ENCODE measurements at places on chromosomes 4 and X.

GRCh38 chr4:78361621-78362120 is 189.9 kb upstream of the ANXA3 start:
- no peak for DNase-seq

GRCh38 chrX:144253356-144253755 is 369.5 kb downstream of the UBE2NL start:
- DNase-seq, result no peak

DNA sequence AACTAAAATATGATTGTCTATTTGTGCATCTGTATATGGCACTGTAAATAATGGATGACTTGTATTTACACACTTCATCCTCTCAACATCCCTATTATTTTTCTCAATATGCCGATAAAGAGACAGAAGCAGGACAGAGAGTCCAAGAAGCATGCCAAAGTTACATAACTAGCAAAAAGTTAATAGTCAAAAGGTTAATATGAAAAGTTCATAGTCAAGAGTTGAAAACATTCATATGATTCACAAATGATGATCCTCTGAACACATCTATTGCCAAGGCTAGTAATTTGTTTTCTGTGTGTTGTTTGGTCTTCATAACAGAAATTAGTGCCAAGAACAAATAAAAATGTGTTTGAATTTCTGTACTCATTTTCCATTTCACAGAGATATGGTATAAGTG is 231.0 kb downstream of the ADAMTS3 start:
- DNase-seq, result no peak

- no peak for DNase-seq
Measured at GRCh38 chrX:9340598-9341290, 124.1 kb upstream of the TBL1X start.

- DNase-seq, result no peak
Measured at GRCh38 chrX:1700757-1701156, 85.9 kb downstream of the ASMT start.

DNA sequence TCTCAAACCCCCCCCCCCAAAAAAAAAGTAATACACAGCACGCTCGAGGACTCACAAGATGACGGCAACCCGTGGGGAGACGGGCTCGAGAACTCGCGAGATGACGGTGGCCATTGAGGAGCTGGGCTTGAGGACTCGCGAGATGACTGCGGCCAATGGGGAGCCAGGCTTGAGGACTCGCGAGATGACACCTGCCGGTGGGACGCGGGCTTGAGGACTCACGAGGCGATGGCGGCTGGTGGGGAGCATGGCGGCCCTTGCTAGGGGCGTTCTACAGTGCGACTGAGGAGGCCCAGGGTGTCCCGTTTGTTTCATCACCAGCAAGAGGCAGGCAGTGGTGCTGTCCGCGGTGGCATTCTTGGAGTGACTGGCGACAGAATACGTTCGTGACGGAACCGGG is 172.4 kb upstream of the MAGEB16 start:
- no peak for DNase-seq

DNA sequence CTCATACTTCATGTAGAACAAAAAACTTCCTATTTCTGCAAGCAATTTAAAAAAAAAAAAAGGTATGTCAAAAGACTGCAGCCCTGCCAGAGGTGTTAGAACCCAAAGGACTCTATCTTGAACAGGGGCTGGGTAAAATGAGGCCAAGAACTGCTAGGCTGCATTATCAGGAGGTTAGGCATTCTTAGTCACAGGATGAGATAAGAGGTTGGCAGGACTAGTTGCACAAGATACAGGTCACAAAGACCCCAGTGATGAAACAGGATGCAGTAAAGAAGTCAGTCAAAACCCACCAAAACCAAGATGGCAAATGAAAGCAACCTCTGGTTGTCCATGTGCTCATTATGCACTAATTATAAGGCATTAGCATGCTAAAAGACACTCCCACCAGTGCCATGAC is 104.1 kb downstream of the ANOS1 start:
- no peak for DNase-seq

DNA sequence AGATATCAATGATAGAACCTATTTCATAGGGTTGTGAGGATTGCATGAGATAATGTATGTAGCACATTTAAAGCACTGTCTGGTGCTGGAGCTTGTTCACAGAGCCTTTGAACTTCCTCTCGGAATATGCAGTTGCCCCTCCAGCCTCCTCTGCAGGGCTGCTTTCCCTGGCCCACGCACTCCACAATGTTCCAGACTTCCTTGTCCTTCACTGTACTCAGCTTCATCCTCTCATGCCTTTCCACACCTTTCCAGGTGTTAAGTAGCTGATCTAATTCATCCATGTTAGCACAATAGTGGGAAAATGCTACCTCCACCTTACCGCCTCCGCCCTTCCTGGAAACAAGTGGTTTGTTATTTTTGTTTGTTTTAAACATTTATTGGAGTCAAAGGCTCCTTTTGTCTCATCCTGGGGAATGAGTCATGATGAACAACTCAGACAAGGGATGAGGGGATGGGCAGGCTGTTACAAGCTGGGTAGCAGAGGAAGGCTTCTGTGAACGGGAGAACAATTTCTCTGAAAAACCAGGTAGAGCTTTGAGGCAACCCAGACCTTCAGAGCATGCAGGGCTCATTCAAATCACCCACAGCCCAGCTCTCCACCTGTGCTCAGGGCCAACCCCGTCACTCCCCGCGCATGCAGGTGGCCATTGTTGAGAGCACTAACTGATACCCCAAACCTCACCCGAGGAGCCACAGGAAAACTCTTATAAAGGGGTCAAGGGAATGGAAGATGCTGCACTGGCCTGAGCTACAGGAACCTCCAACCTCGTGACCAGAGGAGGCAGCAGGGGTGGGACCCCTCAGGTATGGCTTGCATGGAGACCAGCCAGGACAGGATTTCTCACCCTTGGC is 84.9 kb upstream of the TBL1X start:
- DNase-seq, result no peak

GRCh38 chrX:19194285-19195242 is 72.3 kb upstream of the ADGRG2 start:
- DNase-seq, result no peak

- no peak for DNase-seq
Measured at GRCh38 chr4:10696253-10696652, 11.7 kb upstream of the CLNK start.

- DNase-seq, result no peak
Measured at GRCh38 chr4:114659386-114660008, 60.9 kb downstream of the UGT8 start.

- no peak for DNase-seq
Measured at GRCh38 chr4:143531788-143532491, 18.4 kb downstream of the SMARCA5 start.

GRCh38 chrX:73765776-73766430 is 202.9 kb downstream of the CHIC1 start:
- no peak for DNase-seq

DNA sequence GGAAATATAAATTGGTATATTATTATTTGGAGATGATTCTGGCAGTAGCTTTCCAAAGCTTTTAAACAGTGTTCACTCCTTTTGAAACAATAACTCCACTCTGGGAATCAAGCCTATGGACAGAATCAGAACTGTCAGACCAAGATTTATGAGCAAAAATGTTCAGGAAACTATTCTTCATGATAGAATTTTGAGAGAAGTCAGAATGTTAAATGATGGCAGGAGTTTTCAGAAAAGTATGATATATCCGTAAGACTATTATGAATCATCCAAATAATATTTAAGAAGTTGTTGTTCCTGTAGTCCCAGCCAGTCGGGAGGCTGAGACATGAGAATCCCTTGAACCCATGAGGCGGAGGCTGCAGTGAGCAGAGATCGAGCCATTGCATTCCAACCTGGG is 50.5 kb upstream of the ADGRG2 start:
- DNase-seq, result no peak

GRCh38 chr4:112860830-112861690 is 188.4 kb upstream of the ANK2 start:
- no peak for DNase-seq

DNA sequence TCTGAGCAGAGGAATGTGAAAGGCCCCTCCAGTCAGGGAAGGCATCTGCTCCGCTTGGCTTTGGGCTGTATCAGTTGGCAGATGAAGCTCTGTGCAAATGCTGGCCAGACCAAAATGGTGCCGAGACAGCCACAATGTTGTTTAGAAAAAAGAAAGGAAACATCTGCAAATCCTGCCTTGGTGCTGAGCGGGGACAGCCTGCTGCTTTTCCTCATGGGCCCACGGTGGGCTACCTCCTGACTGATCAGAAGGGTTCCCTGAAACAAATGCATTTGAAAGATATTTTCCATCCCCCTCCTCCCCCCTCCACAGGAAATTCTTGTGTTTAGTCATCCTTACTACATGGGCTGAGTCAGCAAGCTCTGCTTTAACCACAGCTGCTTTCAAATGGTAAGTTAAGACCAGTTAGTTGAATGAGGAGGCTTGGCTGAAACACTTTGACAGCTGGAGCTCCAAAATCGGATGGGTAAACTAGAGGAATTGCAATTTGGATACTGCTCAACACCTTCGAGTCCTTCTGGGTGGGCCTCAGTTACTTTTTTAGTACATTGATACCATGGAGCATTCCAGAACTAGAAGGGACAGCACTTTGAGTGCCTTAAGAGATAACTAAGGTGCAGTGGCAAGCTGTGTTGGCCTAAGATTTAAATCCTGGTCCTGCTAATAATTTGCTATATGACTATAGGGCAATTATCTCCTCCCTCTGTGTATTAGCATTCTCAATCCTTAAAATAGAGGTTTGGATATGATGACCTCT is 36.0 kb downstream of the PLAC1 start:
- no peak for DNase-seq

DNA sequence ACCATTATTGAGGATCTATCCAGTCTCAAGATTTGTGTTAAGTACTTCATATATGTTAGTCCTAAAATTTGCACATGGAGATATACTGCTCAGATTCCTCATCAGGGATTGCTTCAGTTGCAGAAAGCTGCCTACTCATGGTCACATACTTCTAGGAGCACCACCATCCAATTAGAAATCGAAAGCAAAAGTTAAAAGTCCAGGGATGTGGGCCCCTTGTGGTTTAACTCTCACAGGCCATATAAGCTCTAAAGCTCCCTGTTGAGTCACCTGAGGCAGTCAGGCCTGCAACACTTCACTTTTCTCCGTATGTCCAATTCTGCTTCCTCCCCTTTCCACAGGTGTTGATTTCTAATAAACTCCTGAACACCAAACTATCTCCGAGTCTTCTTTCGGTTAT is 84.2 kb downstream of the CNOT6L start:
- no peak for DNase-seq

DNA sequence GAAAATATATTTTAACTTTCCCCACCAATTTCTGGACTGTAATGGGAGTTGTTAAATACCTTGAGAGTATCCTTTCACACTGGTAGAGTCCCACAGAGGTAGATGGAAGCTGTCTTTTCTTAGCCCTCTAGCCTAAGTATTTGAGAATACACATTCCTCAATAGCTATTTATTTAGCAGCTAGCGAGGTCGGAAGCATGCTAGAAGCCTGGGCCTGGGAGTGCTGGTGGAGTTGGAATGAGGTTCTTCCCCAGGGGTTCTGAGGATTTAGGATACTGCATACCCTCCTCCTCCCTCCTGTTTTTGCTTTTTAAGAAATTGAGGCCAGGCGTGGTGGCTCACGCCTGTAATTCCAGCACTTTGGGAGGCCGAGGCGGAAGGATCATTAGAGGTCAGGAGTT is 999 bp upstream of the KLHL15 start:
- no peak for DNase-seq

- peak; percentile 33 for DNase-seq
Measured at GRCh38 chrX:75522565-75523431, at the start of gene ZDHHC15. ZDHHC15 (minus strand) TSS chrX:75523037; CDS start chrX:75523024, 13 bp downstream.

- DNase-seq, result peak; percentile 26
Measured at GRCh38 chr4:140094438-140095420, 59.3 kb downstream of the MAML3 start.

Data from stimulated activated CD4-positive, alpha-beta T cell treated with anti-CD3 and anti-CD28 coated beads, TNF-alpha, amount 100 ng/mL, for 1 hour (primary cell).